ENCODE measurements at places on chromosomes 13 and 19.

DNA sequence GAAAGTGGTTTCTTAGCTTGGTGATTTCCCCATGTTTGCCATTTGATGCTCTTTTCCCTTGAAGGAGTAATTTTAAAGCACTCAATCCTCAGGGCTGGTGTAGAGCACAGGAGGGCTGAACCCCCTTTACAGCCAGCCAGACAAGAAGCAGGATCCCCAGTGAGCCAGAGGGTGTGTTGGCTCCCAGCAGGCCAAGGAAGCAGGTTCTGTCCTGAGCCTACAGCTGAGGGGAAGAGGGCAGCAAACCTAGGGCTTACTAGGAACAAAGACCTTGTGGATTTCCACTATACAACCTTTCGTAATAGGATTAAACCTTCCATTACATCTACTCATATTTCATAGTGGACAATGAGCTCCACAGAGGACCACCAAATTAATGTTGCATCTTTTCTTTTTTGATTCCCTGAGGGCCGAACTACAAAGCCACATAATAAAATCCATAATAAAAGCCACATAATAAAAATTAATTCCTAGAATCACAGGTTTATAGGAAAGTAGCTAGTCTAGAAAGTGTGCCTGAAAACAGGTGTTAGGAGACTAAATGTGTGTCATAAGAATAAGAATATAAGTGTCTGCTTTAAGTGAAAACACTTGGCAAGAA lies 300.2 kb downstream of the DCLK1 start:
- no peak for DNase-seq

- no peak for DNase-seq
These were observed 14.4 kb upstream of the WDR88 start for GRCh38 chr19:33117501-33117900.

- no peak for DNase-seq
These were observed 127.9 kb downstream of the DLEU7 start for GRCh38 chr13:50715402-50716146.

GRCh38 chr13:110942248-110942981 lies 27.5 kb upstream of the ANKRD10 start:
- DNase-seq = no peak
